Neural progenitor cell (in vitro differentiated cells): ENCODE measurements at places on chromosomes 16 and 17.

GRCh38 chr17:81432941-81433340 is 37.7 kb downstream of the BAHCC1 start:
- H3K27me3 ChIP-seq: no peaks in the 10 kb centered on the region
- no peak overlapping the region for H3K4me3 ChIP-seq
- no peaks in the 10 kb centered on the region for H3K36me3 ChIP-seq

DNA sequence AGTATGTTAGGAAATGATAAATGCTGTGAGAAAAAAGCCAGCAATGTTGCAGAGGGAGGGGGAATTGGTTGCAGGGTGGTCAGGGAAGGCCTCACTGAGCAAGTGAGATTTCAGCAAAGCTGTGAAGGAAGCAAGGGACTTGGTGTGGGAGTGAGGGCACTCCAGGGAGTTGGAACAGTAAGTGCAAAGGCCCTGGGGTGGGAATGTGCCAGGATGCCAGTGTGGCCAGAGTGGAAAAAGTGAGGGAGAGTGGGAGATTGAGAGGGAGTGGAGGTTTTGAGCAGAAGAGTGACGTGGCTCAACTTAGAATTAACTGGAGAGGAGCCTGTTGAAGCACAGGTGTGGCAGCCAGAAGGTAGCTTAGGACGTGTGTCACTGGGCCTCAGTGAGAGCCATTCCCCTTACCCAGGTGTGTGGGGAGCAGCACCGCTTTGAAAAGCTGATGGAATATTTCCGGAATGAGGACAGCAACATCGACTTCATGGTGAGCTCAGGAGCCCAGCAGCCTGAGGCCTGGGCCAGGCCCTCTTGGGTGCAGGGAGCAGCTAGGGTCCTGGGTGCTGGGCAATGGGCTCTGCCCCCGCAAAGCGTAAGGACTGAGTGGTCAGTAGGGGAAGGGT is 16.6 kb downstream of the FMNL1 start:
- H3K4me1 ChIP-seq: peaks cover 9% of the 10 kb centered on the region
- no peak overlapping the region for H3K27ac ChIP-seq
- H3K36me3 ChIP-seq: no peaks in the 10 kb centered on the region
- H3K27me3 ChIP-seq: peaks cover 27% of the 10 kb centered on the region

GRCh38 chr17:20156196-20157000 is 147.2 kb downstream of the SPECC1 start:
- H3K27me3 ChIP-seq: peaks cover 39% of the 10 kb centered on the region
- peak overlapping the region; percentile 79 for H3K4me3 ChIP-seq
- no peaks in the 10 kb centered on the region for H3K36me3 ChIP-seq
- DNase-seq: peak; percentile 80
- H3K4me1 ChIP-seq: peaks cover 5% of the 10 kb centered on the region
- H3K27ac ChIP-seq: peak overlapping the region; percentile 89

GRCh38 chr16:78955206-78955605 is 645.3 kb downstream of the MAF start:
- H3K4me1 ChIP-seq: peaks cover 33% of the 10 kb centered on the region
- no peak overlapping the region for H3K4me3 ChIP-seq
- H3K27ac ChIP-seq: no peak overlapping the region
- no peaks in the 10 kb centered on the region for H3K36me3 ChIP-seq
- no peak for DNase-seq
- no peaks in the 10 kb centered on the region for H3K27me3 ChIP-seq

DNA sequence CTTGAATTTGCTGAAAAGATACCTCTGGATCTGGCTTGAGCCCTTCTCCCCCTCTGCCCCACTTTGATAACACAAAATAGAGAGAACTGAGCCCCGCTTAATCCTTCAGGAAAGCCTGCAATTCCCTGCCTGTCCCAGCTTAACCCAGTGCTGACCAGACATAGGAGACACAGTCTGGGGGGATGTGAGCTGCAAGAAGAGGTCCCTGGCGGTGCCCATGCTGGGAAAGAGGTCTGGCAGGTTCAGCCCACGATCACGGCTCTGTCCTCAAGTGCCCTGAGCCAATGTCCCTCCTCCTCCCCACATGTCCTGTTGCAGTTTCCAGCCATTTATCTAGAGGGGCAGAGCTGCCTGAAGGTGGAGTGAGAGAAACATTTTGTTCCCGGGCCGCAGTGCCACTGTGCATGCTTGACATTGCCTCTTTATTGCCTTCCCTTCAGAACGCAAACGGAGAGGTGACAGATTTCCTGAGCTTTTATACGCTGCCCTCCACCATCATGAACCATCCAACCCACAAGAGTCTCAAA is 29.0 kb downstream of the PLCD3 start:
- DNase-seq: no peak
- no peak overlapping the region for H3K27ac ChIP-seq
- no peaks in the 10 kb centered on the region for H3K4me1 ChIP-seq
